ENCODE measurements at places on chromosomes 2 and 18. TPM values are rescaled to one million over a fixed set of nuclear protein-coding genes. Genes with fewer than 3 reads are reported as not detected.

The ADRA2B gene
- 0.12 TPM for total RNA-seq

The ZAP70 gene
- 0.82 TPM for total RNA-seq

The TMEM182 gene
- 13.6 TPM for total RNA-seq

The GEN1 gene
- total RNA-seq = 33.3 TPM

The OXER1 gene
- 10.9 TPM for total RNA-seq

The GPR35 gene
- total RNA-seq = 21.3 TPM

The KIF1A gene
- total RNA-seq = 33.1 TPM

The TSN gene
- 125 TPM for total RNA-seq

The SCN3A gene
- not detected for total RNA-seq

The BOLL gene
- not detected for total RNA-seq

The HOXD13 gene
- total RNA-seq = not detected

The ANKRD30B gene
- total RNA-seq = 0.44 TPM

GRCh38 chr2:8870441-8870840, 33.0 kb upstream of the KIDINS220 start:
- no peak for DNase-seq

GRCh38 chr2:42446503-42447271, 47.1 kb downstream of the KCNG3 start:
- no peak for DNase-seq

DNA sequence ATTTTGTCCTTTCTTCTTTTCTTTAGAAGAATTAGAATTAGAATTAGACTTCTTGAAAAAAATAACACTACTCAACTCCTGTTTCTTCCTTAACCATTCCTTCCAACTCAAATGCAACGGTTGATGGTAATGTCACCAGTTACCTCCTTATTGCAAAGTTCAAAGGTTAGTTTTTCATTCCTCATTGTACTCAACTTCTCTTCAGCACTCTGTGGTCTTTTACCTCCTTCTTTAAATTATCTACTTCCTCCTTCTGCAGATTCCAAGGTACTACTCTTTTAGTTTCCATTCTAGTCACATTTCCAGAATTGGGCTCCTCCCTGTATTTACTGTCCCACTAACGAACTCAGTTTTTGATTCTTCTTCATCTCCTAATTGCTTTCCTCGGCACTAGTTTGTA, 700.7 kb downstream of the SATB2 start:
- no peak for DNase-seq

- no peak for DNase-seq
Observed at GRCh38 chr2:64400733-64401528, 53.0 kb upstream of the LGALSL start.

- no peak for DNase-seq
Observed at GRCh38 chr2:52210611-52211010, 1178.7 kb upstream of the NRXN1 start.

DNA sequence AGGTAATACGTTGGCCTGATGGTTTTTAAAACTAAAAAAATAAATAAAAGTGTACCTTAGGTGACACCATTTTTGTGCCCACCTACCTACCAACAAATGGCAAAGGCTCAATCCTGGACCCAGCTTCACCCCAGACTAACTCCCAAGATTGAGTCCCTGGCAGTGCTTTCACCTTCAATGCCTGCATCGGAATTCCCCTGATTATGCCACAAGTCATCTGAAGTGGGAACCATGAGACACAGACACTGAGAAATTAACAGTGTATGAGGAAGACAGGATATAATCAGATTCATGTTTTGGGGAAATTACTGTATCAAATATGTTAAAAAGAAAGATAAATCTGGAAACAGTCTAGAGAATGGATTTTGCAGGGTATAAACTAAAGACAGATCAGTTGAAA, 41.6 kb downstream of the ZBTB14 start:
- no peak for DNase-seq

GRCh38 chr2:66095820-66096345, 339.0 kb upstream of the MEIS1 start:
- no peak for DNase-seq

GRCh38 chr2:43472527-43473194, 123.2 kb downstream of the THADA start:
- DNase-seq = no peak

- no peak for DNase-seq
Observed at GRCh38 chr18:13138420-13139139, 80.0 kb upstream of the LDLRAD4 start.

DNA sequence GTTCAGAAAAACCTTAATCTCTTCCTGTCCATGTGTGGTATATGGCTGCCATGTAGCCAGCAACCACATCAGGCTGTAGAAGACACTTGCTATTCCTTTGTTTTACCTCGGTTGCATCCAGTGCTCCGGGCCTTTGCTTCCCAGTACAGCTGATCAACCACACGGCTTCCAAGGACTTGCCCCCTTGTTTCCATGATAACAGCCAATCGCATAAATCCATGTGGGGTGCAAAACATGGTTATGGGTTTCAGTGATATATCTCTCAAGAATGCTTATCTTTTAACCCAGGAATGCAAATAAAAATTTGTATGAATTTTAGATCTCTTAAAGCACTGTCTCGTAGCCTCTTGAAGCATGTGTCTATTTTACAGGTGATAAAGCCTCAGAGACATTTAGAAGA, 118.3 kb downstream of the MGAT5 start:
- DNase-seq = no peak

DNA sequence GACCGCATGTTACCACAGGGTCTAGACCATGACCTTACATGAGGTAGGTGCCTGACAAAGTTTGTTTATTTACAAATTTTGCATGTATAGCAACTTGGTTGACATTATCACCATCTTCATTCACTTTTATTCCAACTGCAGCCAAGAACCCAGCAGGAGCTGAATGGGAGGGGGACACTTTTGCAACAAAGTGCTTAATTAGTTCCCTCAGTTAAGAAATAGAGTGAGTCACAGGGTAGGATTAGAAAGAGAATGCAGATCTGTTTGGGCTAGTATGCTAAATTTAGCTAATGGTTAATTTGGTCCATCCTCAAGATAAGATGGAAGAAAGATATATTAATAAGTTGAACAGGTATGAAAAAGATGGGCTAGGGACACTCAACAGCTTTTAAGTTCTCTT, 678.9 kb downstream of the ARHGAP15 start:
- no peak for DNase-seq

DNA sequence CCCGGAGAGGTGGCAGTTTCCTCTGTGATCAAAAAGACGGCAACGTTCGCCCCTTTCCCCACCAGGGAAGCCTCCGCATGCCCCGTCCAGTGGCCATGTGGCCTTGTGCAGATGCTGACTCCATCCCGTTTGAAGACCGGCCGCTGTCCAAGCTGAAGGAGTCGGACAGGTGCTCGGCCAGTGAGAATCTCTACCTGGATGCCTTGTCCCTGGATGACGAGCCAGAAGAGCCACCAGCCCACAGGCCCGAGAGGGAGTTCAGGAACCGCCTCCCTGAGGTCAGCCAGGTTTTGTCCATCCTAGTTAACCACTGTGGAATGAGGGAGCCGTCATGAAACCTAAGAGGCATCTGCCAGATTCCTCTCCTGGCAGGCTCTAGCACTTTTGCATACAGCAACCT, 113.6 kb downstream of the MTCL1 start:
- no peak for DNase-seq

GRCh38 chr2:13522917-13523821, 806.4 kb downstream of the TRIB2 start:
- peak; percentile 6 for DNase-seq

DNA sequence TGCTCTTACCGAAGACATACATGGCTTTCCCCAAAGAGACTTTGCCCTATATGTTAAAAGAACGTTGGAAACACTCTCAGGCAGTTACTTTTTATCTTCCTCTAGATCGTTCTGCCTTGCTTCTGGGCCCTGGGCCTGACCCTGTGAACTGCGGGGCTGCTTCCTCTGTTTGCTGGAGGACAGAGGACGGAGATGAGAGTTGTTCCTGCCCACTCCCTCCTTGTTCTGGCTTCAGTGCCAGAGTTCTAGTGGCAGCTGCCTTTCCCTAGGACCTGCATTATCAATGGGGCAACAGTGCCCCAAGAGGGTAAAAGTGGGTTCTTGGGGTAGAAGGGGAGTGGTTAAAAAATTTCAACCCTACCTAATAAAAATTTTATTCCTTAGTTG, 6.5 kb upstream of the FN1 start:
- DNase-seq = no peak

GRCh38 chr2:205025580-205026240, 480.4 kb downstream of the PARD3B start:
- no peak for DNase-seq

DNA sequence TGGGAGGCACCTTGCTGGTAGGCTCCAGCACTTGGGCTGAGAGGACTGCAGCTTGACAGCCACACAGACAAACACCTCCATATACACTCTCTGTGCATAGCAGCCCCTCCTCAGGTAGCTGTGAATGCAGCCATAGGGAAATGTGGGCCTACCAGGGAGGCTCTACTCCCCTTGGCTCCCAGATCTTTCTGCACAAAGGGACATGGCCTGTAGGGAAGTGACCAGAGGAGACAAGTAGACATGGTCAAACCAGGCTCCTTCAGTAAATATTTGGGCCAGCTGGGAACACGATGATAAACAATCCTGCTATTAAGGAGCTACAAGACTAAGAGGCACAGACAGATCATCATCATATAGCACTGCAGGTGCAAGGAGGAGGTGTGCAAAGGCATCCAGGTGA, 35.9 kb upstream of the PDCL3 start:
- DNase-seq = no peak

GRCh38 chr2:60836491-60836890, 44.9 kb upstream of the REL start:
- no peak for DNase-seq

GRCh38 chr2:10140841-10141610, 18.5 kb downstream of the RRM2 start:
- no peak for DNase-seq

- no peak for DNase-seq
Observed at GRCh38 chr2:102677244-102678215, 58.2 kb downstream of the SLC9A2 start.

DNA sequence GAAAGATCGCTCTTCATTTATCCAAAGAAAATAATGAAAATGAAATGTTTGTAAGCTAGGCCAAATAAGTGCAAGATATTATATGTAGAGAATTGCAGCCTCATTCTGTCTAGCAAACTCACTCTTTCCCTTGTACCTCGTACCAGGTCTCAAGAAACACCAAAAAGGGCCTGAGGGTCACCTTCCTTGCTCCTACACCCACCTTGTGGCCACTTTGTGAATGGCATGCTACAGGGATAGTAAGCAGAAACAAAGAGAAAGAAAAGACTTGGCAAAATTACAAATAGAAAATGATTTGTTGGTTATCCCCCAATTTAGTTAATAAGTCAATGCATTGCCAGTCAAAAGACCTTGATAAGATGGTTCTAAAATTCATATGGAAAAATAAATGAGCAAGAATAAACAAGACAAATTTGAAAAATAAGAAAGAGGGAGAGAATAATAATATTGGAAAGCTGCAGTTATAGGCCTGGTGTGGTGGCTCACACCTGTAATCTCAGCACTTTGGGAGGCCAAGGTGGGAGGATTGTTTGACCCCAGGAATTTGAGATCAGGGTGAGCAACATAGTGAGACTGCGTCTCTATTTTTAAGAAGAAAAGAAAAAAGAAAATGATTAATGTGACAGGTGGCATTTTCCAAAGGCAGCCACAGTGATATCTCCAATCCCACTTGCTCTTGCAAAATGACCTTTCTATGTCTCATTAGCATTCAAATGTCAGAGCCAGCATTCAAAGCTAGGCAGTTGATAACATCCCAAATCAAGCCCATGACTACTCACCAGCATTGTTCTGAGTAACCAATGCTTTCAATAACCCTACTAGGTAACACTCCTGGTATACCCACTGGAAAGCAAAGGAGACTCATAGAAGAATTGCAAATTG, 38.8 kb upstream of the BMP10 start:
- peak; percentile 76 for DNase-seq

- DNase-seq = peak; percentile 58
Observed at GRCh38 chr2:44974064-44974715, 32.7 kb downstream of the SIX3 start.

DNA sequence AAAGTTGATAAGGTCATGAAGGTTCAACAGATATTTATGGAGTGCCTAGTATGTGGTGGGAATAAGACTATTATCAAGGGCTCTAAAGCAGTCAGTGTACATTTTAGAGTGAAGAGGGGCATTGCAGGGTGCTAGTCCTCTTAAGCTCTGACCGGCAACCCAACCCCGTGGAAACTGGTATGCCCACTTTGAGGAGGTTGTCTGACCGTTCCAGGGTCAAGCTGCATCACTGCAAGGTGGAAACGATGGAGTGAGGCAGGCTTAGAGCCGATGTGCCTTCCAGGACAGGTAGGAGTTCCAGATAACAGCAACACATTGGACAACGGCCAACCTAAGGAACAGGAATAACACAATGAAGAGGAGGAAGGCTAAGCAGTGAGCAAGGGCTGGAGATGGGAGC, 1.4 kb upstream of the UCN start:
- DNase-seq = no peak

GRCh38 chr2:58156780-58157179, 84.3 kb downstream of the FANCL start:
- no peak for DNase-seq

GRCh38 chr2:45380131-45380836, 230.8 kb downstream of the SRBD1 start:
- peak; percentile 10 for DNase-seq

DNA sequence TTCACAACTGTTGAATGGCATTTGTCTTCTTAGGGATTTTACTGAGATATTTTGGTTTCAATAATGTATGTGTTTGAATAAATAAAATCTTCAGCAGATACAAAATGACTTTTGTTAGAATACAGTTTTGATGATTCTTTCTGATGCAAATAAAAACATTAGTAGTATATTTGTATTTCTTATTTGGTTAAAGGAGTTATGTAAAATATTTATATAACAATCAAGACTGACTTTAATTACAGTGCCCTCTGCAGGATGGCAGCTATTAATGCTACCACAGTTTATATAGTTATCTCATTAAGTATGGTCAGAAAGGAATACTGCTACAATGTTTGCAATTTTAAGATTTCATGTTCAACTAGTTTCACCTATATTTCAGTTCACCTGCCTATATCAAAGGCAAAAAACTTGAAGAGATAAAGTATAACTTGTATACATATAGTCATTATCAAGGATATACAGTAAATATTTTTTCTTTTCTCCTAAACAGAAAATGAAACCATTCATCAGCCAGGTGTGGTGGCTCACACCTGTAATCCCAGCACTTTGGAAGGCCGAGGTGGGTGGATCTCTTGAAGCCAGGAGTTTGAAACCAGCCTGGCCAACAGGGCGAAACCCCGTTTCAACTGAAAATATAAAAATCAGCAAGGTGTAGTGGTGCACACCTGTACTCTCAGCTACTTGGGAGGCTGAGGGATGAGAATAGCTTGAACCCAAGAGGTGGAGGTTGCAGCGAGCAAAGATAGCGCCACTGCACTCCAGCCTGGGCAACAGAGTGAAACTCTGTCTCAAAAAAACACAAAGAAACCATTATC, 19.8 kb downstream of the ARL5A start:
- DNase-seq = no peak

DNA sequence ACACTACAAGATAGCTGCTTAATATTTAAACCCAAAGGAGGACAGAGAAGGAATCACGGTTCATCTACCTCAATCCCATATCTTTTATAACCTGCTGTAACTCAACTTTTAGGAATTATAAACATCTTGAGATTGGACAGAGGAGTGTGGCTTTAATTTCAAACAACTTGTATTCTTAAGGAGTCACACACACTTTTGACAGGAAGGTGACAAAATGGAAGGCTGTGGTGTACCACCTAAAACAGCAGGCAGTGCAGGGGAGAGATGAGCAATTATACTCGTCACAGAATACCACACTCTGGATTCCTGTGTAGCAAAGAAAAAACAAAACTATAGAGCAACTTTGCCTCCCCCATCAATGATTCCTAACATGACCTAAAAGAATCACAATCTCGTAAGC, 194.8 kb downstream of the ZEB2 start:
- DNase-seq = no peak

Measured in Caco-2 (cell line).